Stimulated activated CD4-positive, alpha-beta T cell treated with anti-CD3 and anti-CD28 coated beads, Interleukin-4, amount 100 ng/mL, for 48 hours (primary cell): ENCODE measurements at places on chromosomes 13 and 19.

- no peak for DNase-seq
These were observed 8.7 kb downstream of the BRD4 start for GRCh38 chr19:15323496-15324235.

GRCh38 chr13:113105032-113105920 lies at the start of gene F7:
F7 (plus strand) TSS chr13:113105791; CDS start chr13:113105842, 51 bp downstream.
- no peak for DNase-seq

GRCh38 chr19:39142630-39143029 lies 17.0 kb downstream of the PAK4 start:
- DNase-seq = no peak

DNA sequence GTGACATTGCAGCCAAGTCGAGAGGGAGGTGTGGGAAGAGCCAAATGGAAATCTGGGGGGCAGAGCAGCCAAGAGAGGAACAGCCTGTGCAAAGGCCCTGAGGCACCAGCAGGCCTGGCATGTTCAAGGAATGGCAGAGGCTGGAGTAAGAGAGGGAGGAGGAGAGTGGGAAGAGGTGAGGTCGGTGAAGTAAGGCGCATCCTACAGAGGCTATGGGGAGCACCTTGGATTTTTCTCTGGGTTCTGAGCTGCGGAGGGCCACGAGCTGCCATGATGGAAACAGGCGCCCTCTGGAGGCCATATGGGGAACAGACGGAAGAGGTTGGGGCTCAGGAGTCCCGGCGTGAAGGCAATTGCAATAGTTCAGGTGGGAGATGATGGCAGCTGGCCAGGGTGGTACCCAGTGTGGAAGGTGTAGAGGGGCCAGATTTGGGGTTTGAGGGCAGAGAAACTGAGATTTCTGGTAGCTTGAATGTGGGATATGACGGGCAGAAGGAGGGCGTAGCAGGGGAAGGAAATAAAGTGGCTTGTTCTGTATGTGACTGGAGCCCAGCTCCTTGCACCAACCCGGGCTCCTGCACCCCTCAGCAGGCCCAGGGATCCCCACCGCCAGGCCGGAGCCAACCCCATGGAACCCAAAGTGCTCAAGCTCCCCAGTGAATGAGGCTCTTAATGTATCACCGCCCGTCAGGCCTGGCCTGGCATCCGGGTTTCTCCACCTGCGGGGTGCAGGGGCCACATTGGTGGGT lies 20.5 kb upstream of the STRN4 start:
- DNase-seq = peak; percentile 49

- peak; percentile 99 for DNase-seq
These were observed at the start of gene OPA3 for GRCh38 chr19:45584332-45585157. OPA3 (minus strand) TSS chr19:45584802; CDS start chr19:45584764, 38 bp downstream.

DNA sequence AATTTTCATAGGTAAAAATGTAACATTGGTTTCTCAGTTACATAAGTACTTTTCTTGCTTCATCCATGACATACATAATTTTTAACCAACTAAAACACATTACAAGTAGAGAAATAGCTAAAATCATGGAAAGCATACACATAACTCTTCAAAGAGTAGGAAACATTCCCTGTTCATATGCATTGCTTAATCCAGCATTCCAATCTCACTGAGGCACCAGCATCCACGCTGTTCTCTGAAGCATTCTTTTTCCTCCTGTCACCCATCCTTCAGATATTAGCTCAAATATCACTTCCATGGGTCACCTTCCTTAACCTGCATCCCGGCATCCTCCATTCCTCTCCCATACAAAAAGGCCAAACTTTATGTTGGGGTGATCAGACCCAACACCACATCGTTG lies 79.1 kb downstream of the ZNF254 start:
- no peak for DNase-seq

DNA sequence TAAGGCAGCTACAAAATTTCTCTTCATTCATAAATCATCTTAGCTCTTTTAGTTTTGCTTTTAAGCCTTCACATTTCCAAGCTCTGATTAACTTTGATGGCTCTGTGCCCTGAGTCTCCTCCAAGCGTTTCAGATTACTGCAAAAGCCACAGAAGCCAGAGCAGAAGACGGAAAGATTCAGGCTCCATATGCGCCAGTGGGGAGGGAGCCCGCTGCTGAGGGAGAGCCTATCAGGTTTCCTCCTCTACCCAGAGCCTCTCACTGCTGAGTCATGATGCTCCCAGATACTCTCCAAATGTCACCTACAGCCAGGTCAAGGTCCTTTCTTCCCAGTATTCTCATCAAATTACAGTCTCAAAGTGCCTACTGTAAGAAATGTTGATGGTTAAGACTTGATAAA lies 193.6 kb downstream of the RAP2A start:
- DNase-seq = no peak

GRCh38 chr19:11872624-11873023 lies 15.0 kb upstream of the ZNF69 start:
- DNase-seq = no peak

- peak; percentile 42 for DNase-seq
These were observed 6.9 kb downstream of the RAB8A start for GRCh38 chr19:16118489-16119033.

GRCh38 chr19:45518469-45518826 lies 11.2 kb downstream of the VASP start:
- no peak for DNase-seq

GRCh38 chr13:77580748-77581147 lies 45.2 kb downstream of the SCEL start:
- DNase-seq = no peak

DNA sequence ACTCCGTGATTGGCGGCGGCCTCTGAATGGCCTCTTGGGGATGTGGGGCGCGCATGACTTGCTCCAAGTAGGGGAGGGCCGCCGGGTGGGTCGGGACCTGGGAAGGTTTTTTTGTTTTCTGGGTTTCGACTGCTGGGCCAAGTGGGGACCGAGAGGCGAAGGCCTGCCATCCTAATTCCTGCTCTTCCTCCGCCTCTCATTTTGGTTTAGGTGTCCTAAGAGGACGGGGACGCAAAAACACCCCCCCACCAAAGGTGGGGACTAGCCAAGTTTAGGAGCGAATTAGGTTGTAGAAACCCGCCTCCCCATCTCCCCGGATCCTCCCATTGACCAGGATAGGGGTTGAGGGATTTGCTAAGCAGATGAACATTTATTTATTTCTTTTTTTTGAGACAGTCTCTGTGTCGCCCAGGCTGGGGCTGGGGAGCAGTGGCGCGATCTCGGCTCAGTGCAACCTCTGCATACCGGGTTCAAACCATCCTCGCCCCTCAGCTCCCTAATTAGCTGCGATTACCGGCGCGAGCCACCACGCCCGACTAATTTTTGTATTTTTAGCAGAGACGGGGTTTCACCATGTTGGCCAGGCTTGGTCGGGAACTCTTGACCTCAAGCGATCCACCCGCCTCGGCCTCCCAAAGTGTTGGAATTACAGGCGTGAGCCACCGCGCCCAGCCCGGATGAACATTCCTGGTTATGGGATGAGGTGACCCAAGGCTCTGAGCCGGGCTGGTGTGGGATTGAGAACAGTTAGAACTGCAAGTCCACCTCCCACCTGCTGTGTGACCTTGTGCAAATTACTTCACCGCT lies 838 bp downstream of the PPP2R1A start:
- no peak for DNase-seq

- DNase-seq = no peak
These were observed 133.3 kb downstream of the USP12 start for GRCh38 chr13:27038323-27038722.

- no peak for DNase-seq
These were observed 15.1 kb downstream of the ILF3 start for GRCh38 chr19:10669246-10669645.

DNA sequence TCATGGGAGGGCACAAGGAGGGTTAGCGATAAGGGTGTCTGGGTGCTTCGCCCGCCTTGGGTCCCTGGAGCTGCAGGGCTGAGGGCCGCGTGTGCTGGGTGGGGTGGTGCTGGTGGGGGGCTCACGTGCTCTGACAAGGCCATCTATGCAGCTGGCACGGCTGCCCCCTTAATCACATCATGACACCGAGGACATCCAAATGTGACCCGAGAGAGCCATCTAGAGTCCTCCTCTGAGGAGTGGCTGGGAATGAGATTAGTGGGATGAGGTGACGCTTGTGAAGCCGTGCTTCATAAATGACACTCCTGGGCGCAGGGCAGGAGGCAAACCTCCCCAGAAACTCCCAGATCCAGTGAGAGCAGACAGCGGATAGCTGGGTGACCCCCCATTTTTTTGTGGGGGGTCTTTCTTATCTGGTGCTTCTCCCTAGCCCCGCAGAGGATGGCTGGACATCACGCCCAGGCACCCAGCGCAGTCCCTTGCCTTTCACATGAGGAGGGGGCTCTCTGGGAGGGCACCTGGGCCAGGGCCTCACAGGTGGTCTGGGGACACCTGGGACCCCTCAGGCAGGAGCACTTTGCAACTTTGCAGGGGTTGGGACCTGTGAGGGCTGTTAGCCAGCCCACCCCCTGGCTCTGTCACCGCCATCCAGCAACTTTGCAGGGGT lies 6.6 kb downstream of the FZR1 start:
- no peak for DNase-seq

- no peak for DNase-seq
These were observed 66.7 kb downstream of the SUCLA2 start for GRCh38 chr13:47934371-47934770.

- no peak for DNase-seq
These were observed 160.8 kb downstream of the KDM4B start for GRCh38 chr19:5129691-5130090.

DNA sequence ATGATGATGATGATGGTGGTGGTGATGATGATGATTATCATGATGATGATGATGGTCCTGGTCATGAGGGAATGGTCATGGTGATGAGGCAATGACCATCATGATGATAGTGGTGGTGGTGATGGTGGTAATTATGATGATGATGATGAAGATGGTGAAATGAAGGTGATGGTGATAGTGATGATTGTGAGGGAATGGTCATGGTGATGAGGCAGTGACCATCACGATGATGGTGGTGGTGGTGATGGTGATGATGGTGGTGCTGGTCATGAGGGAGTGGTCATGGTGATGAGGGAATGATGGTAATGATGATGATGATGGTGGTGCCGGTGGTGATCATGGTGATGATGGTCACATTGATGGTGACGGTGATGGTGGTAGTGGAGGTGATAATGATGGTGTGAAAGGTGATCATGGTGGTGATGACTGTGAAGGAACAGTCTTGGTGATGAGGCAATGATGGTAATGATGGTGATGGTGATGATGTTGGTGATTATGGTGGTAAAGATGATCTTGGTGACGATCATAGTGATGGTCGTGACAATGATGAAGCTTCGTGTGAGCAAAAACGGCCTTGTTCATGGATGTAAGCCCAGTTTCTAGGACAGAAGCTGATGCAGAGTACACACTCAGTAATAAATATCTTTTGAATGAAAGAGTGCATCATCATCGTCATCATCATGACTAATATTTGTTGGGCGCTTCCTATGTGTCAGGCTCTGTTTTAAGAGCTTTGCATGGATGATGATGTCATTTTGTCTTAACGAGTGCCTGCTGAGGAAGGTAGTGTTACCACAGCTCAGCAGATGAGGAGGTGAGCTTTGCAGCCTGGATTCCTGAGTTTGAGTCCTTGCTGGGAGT lies 17.3 kb downstream of the SBK2 start:
- no peak for DNase-seq

GRCh38 chr13:111122631-111123030 lies 7.5 kb downstream of the ARHGEF7 start:
- DNase-seq = no peak

GRCh38 chr19:14375055-14375581 lies 6.1 kb upstream of the ADGRE5 start:
- no peak for DNase-seq

GRCh38 chr13:84959818-84960217 lies 839.4 kb downstream of the SLITRK6 start:
- no peak for DNase-seq

GRCh38 chr19:33667881-33668280 lies 46.1 kb downstream of the CHST8 start:
- DNase-seq = no peak

- DNase-seq = peak; percentile 29
These were observed 31.4 kb upstream of the MPHOSPH8 start for GRCh38 chr13:19601749-19602725.

- DNase-seq = no peak
These were observed 14.3 kb downstream of the PTH2 start for GRCh38 chr19:49408816-49409440.
